ENCODE measurements at places on chromosomes 2 and 18.

GRCh38 chr2:119550346-119550745, 6.1 kb downstream of the CFAP221 start:
- no peak for DNase-seq

DNA sequence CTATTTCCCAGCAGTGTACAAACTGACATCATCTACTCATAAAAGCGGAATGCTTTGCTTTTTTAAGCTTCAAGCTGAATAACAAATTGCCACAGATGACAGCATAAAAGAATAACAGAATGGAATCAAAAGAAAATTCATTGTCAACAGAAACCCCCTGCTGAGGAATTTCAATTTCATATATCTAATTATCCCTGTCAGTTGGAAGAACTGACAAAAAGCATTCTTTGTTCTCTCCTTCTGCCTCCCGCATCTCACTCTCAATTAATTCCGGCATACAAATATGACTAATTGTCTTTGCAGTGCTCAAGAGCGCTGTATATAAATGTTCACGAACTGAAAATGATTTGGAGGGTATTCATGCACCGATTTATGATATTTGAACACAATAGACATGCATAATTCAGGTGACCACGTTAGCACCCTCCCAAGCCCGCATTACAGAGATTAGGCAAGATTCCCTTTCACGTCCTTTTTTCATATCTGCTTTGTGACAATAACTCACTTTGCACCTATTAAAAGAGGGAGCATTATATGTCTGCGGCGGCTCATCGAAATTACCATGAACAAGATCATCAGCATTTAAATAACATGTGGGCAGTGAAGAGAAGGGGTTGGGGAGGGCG, 277.7 kb upstream of the SALL3 start:
- no peak for DNase-seq

DNA sequence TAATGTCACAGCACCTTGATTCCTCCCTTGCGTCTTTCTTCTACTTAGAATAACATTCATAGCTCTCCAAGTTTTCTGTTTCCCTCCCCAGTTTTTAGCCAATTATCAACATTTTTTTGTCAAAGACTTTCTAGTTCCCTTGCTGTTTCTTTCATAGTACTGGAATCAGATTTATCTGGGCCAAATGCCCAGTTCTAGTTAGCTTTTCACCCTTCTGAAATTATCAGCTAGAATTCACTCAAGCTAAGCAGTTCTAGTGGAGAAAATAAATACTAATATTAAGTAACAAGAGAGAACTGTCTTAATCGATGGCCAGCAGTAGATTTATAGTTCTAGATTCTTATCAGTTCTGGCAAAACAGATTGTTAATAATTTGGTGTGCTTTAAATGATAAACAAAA, 36.2 kb downstream of the EFEMP1 start:
- DNase-seq: no peak

- no peak for DNase-seq
These were observed 151.9 kb downstream of the EPHA4 start for GRCh38 chr2:221420245-221420644.

DNA sequence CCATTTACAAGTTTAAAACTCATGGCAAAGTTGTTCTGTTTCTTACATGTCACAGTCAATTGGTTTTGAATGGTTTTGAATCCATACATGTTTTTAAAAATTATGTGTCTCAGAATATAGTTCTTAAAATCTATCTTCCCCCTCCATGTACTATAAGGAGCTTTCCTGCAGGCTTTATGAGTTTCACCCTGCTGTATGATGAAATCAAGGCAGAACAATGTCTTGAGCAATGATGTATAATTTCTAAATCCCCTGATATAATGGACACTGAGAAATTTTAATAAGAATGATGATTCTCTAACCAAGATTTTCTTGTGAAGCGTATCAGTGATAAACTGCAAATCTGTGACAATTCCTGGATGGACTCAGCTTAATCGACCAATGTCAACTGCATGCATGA, 10.6 kb upstream of the ZNF516 start:
- no peak for DNase-seq

DNA sequence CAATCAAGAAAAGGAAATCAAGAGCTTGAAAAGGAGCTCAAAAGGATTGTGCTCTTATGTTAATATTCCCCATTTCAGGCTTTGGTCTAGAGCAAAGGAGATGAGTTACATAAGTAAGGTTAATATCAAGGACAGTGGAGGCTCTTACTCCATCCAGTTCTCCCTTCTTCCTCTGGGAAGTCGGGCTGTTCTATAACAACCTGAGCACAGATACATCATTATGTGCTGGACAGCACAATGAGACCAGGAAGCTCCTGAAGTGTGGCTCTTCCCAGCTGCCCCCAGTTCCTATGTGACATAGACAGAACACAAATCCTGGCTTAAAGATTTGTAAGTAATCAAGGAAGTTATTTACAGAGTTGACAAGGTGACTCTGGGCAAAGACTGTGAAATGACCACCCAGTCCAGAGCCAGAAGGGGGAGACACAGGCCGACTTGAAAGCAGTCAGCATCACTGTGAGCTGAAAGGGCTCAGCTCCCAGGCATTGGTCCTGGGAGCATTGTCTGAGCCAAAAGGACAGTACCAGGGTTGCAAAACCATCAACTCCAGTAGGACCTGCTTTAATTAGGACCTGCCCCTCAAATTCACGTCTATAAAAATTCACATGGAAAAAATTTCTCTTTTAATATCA, 917.6 kb upstream of the ACVR2A start:
- peak; percentile 9 for DNase-seq

- DNase-seq: no peak
These were observed 43.9 kb downstream of the PIEZO2 start for GRCh38 chr18:11105463-11105862.

- no peak for DNase-seq
These were observed 258.8 kb downstream of the DLGAP1 start for GRCh38 chr18:4196351-4196750.

DNA sequence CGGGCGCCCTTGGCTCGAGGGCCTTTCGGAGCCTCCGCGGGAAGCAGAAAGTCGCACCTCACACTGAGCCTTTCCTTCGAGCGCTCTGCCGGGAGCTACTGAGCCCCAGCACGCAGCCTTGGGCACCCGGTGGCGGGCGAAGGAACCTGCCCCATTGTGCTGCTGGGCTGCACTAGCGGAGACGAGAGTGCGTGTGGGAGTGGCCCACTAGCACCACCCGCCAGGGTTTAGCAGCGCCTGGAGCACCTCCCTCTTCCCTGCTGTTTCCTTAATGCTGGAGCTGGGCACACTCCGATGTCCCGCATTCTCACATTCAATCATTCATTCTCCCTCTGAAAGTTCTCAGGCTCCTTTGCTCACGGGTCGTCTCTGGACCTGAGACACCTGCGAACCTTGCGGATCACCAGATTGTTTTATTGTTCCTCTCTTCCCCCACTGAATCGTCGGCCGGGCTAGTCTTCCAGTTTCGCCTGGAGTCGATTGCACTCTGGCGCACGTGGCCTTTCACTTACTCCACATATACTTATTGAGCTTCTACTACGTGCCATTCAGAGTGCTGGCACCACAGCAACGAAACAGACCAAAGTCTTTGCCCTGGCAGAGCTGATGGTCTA, 8.5 kb upstream of the PAX3 start:
- no peak for DNase-seq

DNA sequence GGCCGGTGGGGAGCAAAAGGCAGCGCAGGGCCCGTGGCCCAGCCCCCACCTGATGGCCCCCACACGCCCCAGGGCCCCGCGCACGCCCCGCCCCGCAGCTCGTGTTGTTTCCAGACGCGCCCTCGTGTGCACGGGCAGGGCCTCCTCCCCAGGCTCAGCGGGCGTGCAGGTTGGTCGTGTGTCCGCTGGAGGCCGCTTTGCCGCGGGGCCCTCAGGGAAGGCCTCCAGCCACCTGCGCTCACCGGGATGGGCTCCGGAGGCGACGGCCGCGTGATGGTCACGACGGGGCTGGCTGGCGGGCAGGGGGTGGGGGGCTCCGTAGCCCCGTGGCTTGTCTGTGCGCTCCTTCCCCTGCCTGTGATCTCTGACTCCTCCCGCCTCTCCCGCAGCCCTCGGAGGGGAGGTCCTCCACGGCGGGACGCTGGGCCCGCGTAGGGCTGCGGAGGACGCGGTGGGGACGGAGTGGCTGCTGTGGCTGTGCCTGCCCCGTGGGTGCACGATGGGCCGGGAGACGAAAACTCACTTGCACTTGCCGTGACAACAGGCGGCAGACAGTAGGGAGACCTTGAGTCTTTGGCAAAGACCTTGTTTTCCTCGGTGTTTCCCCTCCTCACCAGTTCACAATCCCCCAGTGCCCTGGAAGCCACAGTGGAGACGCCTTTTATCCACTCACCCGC, 67.1 kb downstream of the RTP5 start:
- no peak for DNase-seq

DNA sequence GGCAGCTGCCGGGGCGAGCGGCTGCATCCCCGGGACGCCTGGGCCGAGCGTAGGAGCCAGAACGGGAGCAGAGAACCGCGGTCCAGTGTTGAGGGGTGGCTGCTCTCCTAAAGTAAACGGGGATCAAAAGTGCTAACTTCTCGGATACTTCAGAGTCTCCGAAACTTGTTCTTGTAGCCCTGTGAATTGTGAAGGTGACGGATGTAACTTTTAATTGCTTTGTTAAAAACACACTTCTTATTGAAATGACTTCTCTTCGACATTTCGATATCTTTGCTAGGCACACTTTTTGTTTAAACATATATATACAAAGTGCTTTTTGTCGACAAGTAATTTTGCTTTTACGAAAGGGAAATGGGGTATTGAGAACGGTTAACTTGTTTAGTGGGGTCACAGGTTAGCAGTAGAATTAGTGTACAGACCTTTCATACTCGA, 540 bp downstream of the ATP9B start:
- DNase-seq: peak; percentile 0

DNA sequence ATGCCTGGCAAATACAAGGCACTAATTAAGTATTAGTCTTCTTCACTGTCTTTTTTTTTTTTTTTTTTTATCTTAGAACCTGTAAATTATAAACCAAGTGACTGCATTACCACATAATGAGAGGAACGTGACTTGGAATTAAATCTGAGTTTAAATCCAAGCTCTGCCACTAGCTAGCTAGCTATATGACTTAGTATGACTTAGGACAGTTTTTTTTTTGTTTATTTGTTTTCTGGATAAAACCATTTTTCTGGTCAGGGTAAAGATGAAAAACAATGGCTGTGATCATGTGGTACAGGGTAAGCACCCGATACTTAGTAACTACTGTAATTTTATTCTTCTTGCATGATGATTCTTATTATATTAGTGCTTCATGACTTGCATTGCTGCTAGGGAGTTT, 191.8 kb upstream of the LRRTM1 start:
- DNase-seq: no peak

GRCh38 chr2:233821709-233822100, 32.6 kb downstream of the HJURP start:
- DNase-seq: no peak

DNA sequence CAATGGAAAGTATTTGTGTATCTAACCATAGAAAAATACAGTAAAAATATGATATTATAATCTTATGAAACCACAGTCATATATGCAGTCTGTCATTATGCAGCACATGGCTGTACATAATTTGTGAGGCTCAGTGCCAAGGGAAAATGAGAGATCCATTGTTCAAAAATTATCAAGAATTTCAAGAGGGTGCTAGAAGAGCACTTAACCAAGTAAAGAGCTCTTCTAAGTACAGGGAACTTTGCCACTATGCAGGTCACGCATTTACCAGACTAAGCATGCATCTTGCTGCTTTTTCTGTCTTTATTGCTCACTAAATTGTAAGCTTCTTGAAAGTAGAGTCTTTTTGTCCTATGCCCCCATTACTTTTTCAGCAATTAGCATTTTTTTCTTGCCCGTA, 438.0 kb downstream of the LRP1B start:
- DNase-seq: no peak

- no peak for DNase-seq
These were observed 232.1 kb downstream of the PRKCE start for GRCh38 chr2:45883603-45884000.

- DNase-seq: no peak
These were observed 12.2 kb downstream of the ASIC4 start for GRCh38 chr2:219526320-219527075.

GRCh38 chr2:128196471-128196931, 105.5 kb downstream of the UGGT1 start:
- no peak for DNase-seq

GRCh38 chr18:59323931-59324622, 5.6 kb upstream of the CPLX4 start:
- DNase-seq: no peak

GRCh38 chr2:974054-974453, 23.4 kb downstream of the SNTG2 start:
- DNase-seq: no peak

GRCh38 chr2:151189125-151189524, 72.5 kb downstream of the RBM43 start:
- no peak for DNase-seq

DNA sequence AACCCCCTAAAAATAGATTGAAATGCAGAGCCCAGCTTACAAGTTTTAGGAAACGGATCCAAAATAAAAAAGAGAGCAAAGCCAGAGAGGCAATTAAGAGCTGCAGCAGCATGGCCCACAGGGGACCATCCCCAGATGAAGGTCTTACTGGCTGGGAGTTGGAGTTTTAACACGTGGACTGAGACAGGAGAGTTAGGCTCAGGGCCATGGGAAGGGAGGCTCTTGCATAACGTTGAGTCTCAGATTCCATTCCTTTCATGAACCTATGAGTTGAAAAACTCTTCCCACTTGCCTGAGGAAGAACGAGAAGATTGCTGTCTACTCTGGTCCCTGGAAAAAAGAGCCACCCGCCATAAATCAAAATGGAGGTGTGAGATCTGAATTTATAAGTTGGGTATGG, 101.8 kb upstream of the NDUFV2 start:
- DNase-seq: no peak

DNA sequence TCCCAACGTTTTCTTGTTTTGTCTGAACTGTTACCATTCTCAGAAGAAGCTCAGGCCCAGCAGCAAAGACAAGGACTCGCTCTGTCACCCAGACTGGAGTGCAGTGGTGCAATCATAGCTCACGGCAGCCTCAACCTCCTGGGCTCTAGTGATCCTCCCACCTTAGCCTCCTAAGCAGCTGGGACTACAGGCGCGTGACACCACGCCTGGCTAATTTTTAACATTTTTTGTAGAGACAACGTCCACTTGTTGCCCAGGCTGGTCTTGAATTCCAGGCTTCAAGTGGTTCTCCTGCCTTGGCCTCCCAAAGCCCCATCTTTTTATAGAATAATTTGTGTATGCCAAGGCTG, 2.0 kb upstream of the SMYD5 start:
- no peak for DNase-seq
